HTR-8/SVneo (cell line): ENCODE measurements at places on chromosomes 5 and 9.

DNA sequence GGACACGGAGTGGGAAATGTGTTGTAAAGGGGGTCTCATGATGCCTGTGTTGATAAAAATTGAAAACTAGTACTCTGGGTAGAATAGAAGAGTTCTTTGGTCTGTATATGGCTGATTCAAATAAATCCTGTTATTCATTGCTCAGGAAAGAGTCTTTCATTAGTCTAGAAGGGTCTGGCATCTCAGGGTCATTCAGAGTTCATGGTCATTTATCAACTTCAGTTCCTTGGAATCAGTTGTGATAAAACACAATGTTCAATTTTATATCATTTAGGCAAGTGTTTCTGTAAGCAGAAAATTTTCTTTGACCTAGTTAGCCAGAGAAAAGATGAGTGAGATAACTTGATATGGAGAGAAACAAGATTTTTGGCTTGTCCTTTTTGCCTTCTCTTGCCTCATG is 36.3 kb downstream of the SPATA31D1 start:
- no peak for DNase-seq

DNA sequence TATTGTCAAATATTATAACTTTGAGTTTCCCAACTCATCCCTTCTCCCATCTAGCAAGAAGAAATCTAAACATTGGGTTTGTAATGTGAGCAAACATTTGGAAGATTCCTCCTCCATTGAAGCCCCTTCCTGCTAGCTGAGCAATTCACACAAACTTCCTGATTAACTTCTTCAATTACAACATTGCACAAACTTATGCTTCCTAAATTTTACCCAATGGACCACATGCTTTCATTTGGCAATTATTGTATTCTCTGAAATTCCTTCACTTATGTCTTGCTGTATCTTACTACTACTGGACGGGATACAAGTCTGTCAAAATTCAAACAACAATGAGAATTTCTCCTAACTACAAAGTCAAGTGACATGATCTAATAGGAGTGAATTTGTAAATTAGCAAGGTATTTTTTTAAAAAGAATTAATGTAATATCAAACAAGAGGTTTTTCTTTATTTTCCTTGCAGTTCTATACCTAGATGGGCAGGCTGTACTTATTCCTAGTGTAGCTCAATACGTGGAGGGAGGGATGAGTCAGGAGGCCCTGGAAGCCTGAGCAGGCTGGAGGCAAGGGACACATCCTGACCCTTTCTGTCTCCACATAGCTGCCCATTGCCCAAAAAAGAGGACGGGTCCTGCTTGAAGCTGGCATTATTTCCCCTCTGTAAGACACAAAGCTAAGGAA is 11.8 kb upstream of the IFNW1 start:
- DNase-seq, result no peak

GRCh38 chr5:52807037-52807436 is 19.3 kb downstream of the ITGA1 start:
- no peak for DNase-seq

DNA sequence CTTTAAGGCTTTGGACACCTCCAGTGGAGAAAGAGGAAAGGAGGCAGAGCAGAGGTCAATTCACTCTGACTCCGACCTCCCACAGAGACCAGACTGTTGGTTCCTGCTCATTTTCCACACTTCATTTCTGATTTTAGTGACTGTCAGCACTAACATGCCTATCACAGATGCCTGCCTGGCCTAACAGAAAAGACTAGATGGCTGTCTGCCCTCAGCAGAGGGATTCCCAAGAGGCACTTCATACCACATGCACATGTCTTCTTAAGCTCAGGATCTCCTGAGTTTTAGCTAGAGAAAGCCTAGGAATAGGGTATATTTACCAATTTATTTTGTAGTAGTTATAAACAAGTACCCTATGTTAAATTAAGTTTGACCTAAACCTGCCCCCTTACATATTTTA is 336.0 kb downstream of the ENC1 start:
- DNase-seq, result no peak

GRCh38 chr5:154165886-154166285 is 24.6 kb upstream of the GALNT10 start:
- no peak for DNase-seq

DNA sequence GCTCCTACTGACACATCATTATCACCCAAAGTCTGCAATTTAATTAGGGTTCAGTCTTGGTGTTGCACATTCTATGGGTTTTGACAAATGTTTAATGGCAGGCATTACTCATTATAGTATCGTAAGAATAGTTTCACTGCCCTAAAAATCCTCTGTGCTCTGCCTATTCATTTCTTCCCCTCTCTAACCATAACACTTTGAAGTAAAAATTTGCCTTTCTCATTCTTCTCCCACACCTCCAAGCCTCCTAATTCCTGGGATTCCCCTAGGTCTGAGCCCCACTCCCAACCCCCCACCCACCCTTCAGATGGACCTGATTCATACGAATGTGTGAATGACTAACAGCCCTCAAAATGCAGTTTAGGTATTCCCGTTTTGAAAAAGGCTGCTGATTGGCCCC is 18.4 kb downstream of the ENC1 start:
- DNase-seq, result no peak

GRCh38 chr5:8457187-8458037 is 588.5 kb downstream of the MTRR start:
- DNase-seq, result peak; percentile 100

DNA sequence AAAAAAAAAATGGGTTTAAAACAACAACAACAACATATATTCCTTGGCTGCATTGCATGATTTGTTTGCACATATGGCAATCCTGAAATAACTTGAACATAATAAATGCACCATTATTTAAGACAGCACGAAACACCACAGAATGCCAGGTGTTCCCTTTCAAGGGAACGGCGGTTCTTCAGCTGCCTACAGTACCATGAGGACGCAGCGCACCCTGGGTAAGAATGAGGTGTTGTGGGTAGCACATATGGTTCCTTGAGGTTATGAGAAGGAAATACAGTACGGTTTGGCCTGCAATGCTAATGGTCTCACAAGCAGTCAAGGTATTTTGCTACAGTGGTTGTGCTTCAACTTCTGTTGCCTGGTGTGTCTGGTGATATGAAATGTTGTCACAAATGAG is 174.8 kb downstream of the SLC12A2 start:
- no peak for DNase-seq
